Stomach (tissue), 19 donors: ENCODE measurements at places on chromosomes 2 and 18.

- DNase-seq = no peak
These were observed 50.6 kb downstream of the ST3GAL5 start for GRCh38 chr2:85838181-85838580.

DNA sequence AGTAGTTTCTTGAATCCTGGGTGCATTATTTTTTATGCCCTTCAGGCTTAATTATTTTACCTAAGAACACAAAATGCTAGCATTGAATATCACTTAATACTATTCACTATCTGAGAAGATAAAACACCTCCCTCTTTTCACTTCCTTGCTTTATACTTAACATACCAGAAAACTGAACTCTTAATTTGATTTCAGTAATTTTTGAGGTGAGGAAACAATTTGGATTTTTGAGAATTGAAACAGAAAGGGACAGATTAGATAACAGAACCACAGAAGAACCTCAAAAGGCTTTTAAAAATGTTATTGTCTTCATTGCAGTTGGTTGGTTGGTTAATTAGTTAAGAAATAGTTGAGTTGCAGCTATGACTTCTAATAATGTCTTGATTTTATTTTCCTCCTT, 69.5 kb downstream of the GPD2 start:
- no peak for DNase-seq

GRCh38 chr2:72155151-72155550, 7.5 kb upstream of the CYP26B1 start:
- no peak for DNase-seq

DNA sequence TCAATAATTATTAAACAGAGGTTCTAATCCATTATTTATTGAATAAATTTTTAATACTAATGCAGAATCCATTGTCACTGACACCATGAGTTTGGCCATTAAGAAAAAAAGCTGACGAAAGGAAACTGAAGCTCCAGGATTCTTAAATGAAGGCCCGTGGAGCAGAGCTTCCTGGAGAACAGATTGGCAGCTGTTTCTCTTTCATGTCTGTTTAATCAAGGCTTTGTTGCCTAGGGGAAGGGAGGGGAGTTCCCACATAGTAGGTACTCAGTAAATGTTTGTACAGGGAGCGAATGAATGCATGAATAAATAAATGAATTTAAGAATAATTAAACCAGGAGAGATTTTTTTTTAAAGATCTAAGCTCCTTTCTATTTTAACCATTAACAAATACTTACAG, 315.1 kb upstream of the KLHL29 start:
- no peak for DNase-seq

DNA sequence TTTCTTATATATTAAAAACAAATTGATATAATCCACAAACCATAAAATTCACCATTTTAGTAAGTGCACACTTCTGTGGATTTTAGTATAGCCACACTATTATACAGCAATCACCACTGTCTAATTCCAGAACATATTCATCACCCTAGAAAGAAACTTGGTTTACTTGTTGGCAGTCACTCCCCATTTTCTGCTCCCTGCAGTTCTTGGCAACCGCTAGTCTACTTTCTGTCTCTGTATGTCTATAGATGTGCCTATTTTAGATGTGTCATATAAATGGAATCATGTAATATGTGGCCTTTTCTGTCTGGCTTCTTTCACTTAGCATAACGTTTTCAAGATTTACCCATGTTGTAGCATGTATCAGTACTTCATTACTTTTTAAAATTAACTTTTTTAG, 5.7 kb downstream of the CKAP2L start:
- DNase-seq = no peak

- DNase-seq = no peak
These were observed 10.9 kb downstream of the YES1 start for GRCh38 chr18:801137-801536.

- no peak for DNase-seq
These were observed 154.5 kb downstream of the RTN4 start for GRCh38 chr2:54895730-54896129.

DNA sequence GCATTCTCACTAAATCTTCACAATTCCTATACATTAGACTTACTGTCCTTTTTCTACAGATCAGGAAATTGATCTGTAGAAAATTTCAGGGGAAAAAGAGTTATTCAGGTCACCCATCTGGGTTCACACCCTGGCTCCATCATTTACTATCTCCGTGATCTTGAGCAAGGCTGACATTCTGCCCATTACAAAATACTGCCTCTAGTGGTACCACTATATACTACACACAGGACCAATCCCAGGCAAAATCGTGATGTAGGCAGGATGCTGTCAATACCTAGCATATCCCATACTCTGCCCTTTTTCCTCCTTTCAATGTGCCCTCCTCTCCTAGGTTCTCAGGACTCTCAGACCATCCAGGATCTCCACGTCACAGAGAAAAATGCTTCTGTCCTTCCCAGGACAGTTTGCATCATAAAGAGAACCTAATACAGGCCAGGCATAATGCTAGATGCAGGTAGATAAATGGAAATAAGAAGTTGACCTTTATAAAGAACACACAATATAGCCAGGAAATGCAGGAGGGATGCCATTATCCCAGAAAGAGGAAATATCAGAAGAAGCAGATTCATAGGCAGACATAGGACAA, 101.9 kb downstream of the CDH20 start:
- DNase-seq = no peak

DNA sequence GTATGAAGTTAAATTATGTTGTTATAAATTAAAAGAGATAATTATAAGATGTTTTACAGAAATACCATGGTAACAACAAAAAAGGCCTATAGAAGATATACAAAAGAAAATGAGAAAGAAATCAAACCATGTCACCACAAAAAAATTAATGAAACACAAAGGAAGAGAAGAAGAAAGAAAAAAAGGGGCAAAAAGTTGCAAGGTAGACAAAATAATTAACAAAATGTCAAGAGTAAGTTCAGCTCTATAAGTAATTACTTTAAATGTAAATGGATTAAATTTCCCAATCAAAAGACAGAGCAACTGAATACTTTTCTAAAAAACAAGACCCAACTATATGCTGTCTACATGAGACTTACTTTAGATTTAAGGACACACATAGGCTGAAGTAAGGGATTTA, 378.4 kb upstream of the FSHR start:
- no peak for DNase-seq

GRCh38 chr2:206164261-206164862, 4.7 kb downstream of the EEF1B2 start:
- peak; percentile 66 for DNase-seq

DNA sequence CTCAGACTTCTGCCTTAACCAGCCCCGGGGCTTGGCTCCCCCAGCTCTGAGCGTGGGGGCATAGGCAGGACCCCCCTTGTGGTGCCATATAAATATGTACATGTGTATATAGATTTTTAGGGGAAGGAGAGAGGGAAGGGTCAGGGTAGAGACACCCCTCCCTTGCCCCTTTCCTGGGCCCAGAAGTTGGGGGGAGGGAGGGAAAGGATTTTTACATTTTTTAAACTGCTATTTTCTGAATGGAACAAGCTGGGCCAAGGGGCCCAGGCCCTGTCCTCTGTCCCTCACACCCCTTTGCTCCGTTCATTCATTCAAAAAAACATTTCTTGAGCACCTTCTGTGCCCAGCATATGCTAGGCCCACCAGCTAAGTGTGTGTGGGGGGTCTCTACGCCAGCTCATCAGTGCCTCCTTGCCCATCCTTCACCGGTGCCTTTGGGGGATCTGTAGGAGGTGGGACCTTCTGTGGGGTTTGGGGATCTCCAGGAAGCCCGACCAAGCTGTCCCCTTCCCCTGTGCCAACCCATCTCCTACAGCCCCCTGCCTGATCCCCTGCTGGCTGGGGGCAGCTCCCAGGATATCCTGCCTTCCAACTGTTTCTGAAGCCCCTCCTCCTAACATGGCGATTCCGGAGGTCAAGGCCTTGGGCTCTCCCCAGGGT, 5.5 kb downstream of the CTDSP1 start:
- no peak for DNase-seq

- DNase-seq = no peak
These were observed 40.2 kb upstream of the TGIF1 start for GRCh38 chr18:3409811-3410210.
